Activated CD8-positive, alpha-beta T cell treated with anti-CD3 and anti-CD28 coated beads for 36 hours (primary cell): ENCODE measurements at places on chromosomes 12 and 14.

GRCh38 chr14:25485381-25485780, 435.4 kb upstream of the STXBP6 start:
- H3K27me3 ChIP-seq = no peaks in the 10 kb centered on the region
- no peak for DNase-seq
- H3K4me3 ChIP-seq = no peak overlapping the region
- H3K4me1 ChIP-seq = no peaks in the 10 kb centered on the region
- H3K36me3 ChIP-seq = no peaks in the 10 kb centered on the region

DNA sequence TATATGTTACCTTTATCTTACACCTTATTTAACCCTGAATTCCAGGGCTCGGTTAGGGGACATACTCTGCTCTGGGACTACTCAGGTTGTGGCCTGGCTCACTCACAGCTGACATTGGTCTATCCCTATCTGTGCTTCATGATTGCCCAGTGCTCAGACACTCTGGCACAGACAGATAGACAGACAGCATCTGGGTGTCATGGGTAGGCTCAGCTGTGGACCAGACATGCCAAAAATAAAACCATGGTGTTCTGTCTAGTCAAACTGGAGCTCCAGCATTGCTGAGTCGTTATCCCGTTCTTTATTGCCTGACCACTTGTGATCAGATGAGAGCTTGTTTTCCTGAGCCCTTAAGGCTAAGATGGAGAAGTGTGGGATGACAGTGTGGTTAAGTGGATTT, 29.0 kb downstream of the FBXW8 start:
- DNase-seq = no peak
- no peak overlapping the region for H3K27ac ChIP-seq
- peaks cover 34% of the 10 kb centered on the region for H3K36me3 ChIP-seq
- no peak overlapping the region for H3K4me3 ChIP-seq

GRCh38 chr12:92732216-92732615, 29.4 kb downstream of the PLEKHG7 start:
- H3K4me3 ChIP-seq = no peak overlapping the region
- peaks cover 2% of the 10 kb centered on the region for H3K27me3 ChIP-seq
- no peak for DNase-seq
- H3K4me1 ChIP-seq = no peaks in the 10 kb centered on the region
- no peaks in the 10 kb centered on the region for H3K36me3 ChIP-seq

DNA sequence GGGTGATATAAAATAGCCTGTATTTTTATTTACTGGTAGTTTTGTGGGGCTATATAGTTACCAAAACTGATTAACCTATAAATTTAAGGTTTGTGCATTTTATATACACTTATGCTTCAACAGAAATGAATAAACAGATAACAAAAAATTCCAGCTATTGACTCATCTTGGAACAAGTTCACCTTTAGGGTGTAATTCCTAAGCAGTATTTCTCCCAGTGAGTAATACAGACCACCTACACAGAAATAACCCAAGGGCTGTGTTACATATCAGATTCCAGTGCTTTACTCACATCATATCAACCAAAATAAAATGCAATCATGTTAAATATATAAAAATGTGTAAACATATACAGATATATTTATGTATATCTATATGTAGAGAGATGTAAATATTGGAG, 345.6 kb downstream of the ADAMTS20 start:
- DNase-seq = no peak
- H3K36me3 ChIP-seq = no peaks in the 10 kb centered on the region
- no peaks in the 10 kb centered on the region for H3K27me3 ChIP-seq
- no peak overlapping the region for H3K4me3 ChIP-seq
- no peak overlapping the region for H3K27ac ChIP-seq

GRCh38 chr14:89317051-89317691, 99.9 kb downstream of the FOXN3 start:
- H3K27me3 ChIP-seq = no peaks in the 10 kb centered on the region
- peak overlapping the region; percentile 53 for H3K27ac ChIP-seq
- peaks cover 57% of the 10 kb centered on the region for H3K36me3 ChIP-seq
